ENCODE measurements at places on chromosomes 7 and 10. TPM values are rescaled to one million over a fixed set of nuclear protein-coding genes. Genes with fewer than 3 reads are reported as not detected.

C10orf67 gene
- not detected for total RNA-seq

BAMBI gene
- 6.8 TPM for total RNA-seq

- no peaks in the 10 kb centered on the region for H3K4me1 ChIP-seq
- no peak overlapping the region for H3K27ac ChIP-seq
- no peak for DNase-seq
- no peak overlapping the region for H3K4me3 ChIP-seq
These were observed 14.1 kb upstream of the PPA1 start for GRCh38 chr10:70247360-70247759.

DNA sequence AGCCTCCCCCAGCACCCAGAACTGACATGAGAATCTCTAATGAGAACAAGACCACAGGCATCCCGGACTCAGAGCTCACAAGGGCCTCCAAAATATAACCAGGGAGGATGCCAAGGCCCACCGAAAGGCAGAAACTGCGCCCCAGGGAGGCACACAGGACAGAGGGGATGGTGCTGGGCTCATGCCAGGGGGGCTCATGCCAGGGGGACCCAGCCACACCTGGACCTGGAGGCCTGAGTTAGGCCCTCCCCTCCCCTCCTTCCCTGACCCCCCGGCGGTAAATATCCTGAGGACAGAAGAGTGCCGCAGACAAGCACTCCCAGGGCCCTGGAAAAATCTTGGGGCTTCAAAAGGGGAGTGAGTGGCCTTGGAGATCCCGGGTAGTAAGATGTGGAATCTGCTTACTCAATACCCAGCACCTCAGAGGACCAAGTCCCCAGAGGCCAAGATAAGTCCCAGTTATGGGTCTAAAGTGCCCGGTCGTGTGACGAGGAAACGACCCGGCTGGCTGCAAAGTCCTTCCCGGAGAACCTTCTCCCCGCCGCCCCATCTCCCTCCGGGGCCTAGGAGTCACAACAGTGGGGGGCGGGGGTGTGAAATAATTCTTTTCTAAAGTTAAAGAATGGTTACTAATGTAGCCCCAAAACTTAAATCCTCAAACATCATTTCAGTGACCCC lies 11.9 kb downstream of the PDGFA start:
- no peak for DNase-seq

GRCh38 chr7:4129481-4130122 lies 552.5 kb upstream of the FOXK1 start:
- H3K4me1 ChIP-seq, result no peaks in the 10 kb centered on the region
- H3K4me3 ChIP-seq, result no peak overlapping the region
- no peak for DNase-seq
- H3K27ac ChIP-seq, result no peak overlapping the region

LRRC61 gene
- 13.9 TPM for total RNA-seq

Data from esophagus squamous epithelium (tissue), 5 donors.